ENCODE measurements at places on chromosomes 2 and 18. TPM values are rescaled to one million over a fixed set of nuclear protein-coding genes. Genes with fewer than 3 reads are reported as not detected.

Gene PTPRM
- 26.1 TPM for polyA plus RNA-seq

Gene EN1
- polyA plus RNA-seq, result 1.3 TPM

Gene UGT1A10
- polyA plus RNA-seq, result not detected

Gene PPM1G
- 71.0 TPM for polyA plus RNA-seq

Gene FAM117B
- 8.2 TPM for polyA plus RNA-seq

- DNase-seq, result peak; percentile 14
These were observed 10.1 kb downstream of the SP9 start for GRCh38 chr2:174344716-174345461.

- no peak for DNase-seq
These were observed 72.7 kb downstream of the DNER start for GRCh38 chr2:229641676-229642075.

- no peak for DNase-seq
These were observed 845.3 kb upstream of the GCFC2 start for GRCh38 chr2:76556018-76556417.

- DNase-seq, result no peak
These were observed 122.7 kb downstream of the DOCK10 start for GRCh38 chr2:224919472-224920110.

DNA sequence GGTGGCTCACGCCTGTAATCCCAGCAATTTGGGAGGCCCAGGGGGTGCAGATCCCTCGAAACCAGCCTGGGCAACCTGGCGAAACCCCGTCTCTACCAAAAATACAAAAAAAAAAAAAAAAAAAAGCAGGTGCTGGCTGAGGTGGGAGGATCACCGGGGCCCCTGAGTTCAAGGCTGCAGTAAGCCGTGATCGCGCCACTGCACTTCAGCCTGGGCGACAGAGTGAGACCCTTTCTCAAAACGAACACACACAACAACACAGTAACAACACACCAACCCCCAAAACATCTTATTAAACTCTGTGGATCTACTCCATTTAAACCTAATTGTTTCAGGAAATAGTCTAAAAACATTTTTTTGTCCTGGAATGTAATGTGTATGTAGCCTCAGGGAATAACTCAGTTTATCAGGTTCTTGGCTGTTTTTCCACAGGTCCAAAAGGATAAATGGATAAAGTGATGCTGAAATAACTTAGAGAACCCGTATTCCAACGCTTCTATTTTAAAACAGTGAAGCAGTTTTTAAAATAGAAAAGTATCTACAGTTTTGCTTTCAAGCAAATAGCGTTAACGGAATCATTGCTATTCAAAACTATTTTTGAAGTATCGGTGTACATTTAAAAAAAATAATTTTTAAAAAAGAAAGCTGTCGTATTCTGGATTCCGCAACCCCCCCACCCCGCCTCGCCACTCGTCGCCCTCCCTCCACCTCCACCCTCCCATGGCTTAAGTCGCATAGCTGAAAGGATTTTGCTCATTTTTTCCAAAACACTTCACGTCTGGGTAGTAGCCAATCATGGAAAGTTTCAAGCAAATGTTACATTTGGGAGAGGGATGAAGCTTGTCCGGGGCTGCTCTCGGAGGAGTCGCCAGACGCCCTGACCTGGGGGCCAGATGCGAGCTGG, 895 bp upstream of the GLS start:
- no peak for DNase-seq

- DNase-seq, result no peak
These were observed 42.7 kb upstream of the TAF1B start for GRCh38 chr2:9800639-9800974.

DNA sequence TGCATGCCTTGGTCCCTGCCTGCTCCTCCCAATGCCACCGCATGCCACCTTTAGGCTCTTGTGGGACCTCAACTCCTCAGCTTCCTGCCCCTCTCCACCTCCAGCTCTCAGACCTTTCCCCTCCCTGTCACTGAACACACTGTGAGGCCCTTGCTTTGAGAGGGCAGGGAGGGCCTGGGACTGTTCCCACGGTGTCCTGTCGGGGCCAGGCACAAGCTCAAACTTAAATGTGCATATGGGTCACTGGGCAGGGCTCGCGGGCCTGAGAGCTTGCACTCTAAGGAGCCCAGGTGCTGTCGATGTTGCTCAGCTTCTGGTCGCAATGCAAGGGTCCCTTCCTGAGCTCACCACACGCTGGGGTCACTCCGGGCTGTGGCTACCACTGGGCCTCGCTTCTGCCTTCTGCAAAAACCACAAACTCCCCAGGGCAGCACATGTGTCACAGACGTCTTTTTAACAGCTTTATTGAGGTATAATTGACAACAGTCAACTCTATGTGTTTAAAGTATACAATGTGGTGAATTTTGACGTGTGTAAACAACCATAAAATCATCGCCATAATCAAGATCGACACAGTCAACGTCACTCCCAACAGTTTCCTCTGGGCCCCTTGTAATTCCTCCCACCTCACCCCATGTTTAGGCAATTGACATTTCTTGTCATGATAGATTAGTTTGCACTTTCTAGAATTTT, 11.9 kb upstream of the B3GNT7 start:
- peak; percentile 58 for DNase-seq

DNA sequence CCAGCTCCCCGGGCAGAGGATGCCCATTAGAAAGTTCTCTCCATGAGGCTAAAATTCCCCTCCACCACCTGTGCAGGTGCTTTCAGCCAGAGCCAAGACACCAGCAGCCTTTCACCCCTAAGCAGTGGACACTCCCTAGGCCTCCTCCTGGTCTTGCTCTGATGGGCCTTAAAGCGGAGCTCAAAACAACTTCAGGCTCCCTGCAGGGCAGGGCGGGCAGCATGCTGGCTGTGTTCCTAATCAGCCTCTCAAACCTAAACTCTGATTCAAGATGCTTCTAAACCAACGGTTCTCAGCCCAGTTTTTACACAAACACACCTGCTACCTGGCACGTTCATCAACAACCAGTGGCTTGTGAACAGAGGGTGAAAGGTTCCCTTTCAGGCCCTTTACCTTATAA, 254.4 kb downstream of the TWIST2 start:
- no peak for DNase-seq

- DNase-seq, result no peak
These were observed 543.8 kb downstream of the TNS1 start for GRCh38 chr2:217459016-217459415.

DNA sequence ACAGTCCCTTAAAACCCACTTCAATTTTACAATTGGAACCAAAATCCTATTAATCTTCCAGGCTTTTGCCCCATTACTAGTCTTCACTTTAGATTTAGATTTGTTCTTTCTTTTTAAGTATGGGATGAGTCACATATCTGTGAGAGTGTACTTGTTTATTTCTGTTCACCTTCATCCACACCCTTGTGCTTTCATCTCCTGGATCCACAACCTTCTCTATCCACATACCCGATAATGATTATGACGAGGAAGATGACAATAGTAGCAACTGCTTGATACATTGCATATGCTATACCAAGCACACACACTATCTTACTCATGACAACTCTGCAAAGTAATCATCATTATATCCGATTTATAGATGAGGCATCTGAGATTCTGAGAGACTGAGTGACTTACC, 297.3 kb downstream of the PLCL1 start:
- DNase-seq, result no peak

GRCh38 chr18:45253973-45254708, 361.1 kb upstream of the SLC14A2 start:
- DNase-seq, result no peak

- no peak for DNase-seq
These were observed 16.9 kb upstream of the CYBRD1 start for GRCh38 chr2:171505374-171505773.

Measured in hepatocyte (in vitro differentiated cells).